ENCODE measurements at places on chromosomes 3 and 15.

DNA sequence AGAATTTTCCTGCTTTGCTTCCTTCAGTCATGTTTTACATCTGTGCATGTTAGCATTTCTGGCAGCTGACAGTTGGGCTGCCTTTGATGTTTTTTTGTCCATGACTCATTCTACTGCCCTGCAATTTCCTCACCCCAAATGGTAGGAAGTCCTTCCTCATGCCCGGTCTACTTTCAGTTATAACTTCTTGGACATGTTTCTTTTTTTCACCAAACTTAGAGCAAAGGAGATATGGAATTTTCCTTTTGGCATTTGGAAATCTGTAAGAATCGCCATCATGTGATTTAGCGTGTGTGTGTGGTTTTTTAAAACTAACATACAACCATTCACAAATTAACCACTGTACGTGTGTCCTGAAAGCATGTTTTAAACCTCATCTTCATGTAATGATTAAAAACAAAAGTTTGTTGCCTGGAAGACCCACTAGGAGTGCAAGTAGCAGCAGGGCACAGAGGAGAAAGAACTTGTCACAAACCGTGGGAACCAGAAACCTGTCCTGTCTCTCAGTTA lies 430.7 kb upstream of the CFAP20DC start:
- DNase-seq = peak; percentile 35

DNA sequence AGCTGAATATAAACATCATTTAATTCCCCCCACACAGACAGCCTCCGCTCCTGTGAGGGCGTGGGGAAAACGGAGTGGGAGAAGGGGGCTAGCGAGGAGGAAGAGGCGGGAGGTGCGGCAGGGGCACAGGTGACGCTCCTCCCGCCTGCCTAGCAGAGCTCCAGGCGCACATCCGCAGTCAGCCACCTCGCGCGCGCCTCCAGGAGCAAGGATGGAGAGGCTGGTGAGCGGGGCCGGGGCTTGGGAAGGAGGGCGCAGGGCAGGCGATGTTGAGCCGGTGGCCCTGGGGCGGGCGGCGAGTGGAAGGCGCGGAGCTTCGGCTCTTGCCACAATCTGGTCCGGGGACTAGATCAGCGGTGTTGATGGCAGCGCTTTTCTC lies at the start of gene CD200:
Gene CD200 (plus strand): TSS at position 155 of the 379 bp plus-strand sequence. CDS start 57 bp downstream, at position 212.
- DNase-seq = no peak

GRCh38 chr15:87193481-87193880 lies 1063.1 kb downstream of the NTRK3 start:
- no peak for DNase-seq

DNA sequence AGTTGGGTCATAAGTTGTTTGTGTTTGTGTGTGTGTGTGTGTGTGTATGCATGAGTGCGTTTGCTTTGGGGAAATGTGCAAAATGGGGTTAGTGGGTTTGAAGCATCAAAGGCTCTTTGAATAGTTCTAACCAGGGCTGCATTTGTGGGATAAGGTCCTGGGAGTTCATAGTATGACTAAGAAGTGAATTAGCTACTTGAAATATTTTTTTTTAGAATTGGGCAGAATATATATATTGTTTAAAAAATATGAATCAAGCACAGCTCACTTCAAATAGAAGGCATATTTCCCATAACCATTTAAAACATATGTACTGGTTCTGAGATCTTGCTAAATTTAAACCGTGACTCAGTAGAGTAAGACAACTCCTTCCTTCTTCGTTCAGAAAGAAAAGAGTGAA lies 43.1 kb downstream of the IGF2BP2 start:
- peak; percentile 80 for DNase-seq

DNA sequence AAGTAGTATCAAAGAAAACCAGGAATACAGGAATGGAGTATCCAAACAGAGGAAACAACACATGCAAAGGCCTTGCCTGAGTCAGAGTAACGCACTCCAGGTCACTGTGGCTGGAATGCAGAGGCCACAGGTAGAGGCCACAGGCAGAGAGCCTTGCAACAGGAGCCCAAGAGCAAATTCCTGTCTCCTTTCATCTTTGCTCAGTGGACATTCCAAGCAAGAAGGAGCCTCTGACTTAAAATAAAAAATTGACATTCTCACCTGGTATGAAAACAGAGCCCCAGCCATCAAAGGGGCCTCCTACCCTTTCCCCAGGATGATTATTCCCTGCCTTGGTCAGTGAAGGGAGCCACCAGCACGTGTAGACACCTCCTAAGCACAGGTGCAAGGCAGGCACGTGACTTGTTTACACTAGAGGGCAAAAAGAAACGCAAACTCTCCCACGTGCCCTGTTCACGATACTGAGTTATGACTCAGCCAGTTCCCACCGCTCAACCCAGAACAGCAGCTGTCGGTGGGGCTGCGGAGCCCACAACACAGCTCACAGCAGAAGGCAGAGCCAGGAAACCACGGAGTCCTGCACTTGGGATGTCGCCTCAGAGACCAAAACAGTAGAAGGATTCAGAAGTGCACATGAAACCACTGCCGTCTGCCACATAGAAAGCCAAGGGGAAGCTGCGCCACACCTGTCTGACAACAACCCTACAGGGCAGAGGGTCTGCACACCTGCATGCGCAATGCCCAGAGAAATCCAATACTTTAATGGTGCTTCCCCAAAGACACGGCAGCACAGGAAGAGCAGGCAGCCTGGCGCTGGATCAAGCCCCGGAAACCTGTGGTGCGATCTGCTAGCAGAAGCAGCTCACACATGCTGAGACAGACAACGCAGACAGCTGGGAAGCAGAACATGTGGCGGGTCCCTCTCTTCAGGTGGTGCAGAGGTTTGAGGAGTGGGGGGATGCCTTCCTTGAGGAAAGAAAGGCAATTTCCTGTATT lies 52.1 kb downstream of the ITGB5 start:
- no peak for DNase-seq

GRCh38 chr15:58597943-58598828 lies 151.3 kb downstream of the ADAM10 start:
- DNase-seq = no peak

DNA sequence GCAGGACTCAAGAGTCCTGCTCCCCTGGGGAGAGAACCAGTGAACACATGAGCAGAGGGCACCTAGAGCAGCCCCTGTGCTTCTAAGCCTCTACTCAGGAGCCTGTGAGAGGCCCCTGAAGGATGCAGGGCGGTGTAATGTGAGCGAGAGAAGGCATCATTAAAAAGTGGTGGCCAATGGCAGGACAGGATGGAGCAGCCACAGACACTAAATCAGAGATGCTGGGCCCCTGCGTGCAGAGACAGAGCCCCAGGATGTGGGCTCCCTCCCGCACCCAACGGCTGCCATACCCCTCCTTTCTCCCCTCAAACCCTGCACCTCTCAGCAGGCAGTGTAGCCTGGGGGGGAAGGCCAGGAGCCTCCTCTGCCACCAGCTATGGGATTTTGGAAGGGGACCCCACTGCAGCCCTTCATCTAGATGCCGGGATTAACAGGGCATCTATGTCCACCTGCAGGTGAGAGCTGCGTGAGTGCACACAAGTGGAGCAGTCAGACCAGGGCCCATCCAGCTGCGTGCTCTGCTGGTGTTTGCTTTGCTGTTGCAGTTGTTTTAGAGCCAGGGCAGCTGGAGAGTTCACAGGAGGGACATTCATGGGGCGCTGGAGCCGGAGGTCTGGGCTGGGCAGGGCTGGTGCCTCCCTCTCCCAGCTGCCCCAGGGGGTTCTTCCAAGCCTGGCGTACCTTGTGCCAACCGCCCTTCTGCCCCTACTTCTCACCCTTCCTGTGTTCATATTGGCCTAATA lies 5.1 kb upstream of the IQSEC1 start:
- DNase-seq = no peak

DNA sequence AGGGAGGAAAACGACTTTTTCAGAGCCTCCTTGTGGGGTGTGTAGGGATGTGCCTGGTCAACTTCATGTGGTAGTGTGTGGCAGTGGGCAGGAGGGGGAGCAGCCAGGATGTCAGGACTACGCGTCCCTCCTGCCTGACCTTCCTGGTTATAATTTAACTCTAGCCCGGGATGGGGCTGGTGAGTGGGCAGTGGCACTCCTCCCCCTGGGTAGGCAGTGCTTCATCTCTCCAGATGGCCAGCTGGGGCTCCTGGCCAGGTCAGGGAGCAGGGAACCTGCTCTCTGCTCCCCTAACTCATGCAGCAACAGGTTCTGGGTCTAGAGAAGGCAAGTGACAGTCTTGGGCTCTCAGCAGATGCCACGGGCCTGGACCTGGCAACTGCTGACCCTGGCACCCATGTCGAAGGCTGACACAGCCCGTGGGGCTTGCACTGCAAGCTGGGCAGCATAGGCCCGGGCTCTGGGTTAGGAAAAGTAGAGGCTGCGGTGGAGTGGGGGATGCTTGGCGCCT lies 2.6 kb downstream of the ITIH4 start:
- DNase-seq = no peak

DNA sequence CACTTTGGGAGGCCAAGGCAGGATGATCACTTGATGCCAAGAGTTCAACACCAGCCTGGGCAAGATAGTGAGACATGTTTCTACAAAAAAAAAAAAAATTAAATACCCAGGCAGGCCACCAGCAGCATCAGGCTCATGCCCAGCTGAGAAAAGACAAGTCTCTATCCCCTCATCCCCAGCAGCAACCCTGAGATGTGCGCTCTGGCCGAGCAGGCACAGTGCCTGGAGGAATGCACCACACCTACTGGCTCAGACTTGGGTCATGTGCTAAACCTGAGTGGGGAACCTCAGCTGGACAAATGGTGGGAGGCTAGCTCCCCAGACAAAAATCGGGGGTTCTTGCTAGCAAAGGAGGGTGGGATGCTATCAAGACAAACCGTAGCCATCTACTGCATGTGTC lies 10.2 kb upstream of the CCDC174 start:
- DNase-seq = no peak

- DNase-seq = no peak
These were observed 449.9 kb downstream of the PDCD6IP start for GRCh38 chr3:34248352-34248751.

DNA sequence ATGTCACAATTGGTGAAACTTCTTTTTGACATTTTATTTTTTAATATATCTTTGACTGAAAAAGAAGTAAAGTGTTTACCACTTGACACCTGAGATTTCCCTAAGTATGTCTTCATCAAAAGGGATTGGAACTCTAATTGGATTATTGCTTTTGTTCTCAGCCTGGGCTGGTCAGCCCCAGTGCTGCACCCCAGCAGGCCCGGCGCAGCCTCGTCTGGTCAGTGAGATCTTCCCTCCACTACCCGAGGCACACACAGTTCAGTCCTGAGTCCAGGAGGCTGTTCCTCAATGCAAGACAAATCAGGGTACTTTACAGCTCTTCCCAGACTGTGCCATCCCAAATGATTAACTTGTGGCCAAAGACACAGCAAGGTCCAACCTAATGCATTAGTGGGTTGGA lies 146.9 kb upstream of the SEMA6D start:
- no peak for DNase-seq

DNA sequence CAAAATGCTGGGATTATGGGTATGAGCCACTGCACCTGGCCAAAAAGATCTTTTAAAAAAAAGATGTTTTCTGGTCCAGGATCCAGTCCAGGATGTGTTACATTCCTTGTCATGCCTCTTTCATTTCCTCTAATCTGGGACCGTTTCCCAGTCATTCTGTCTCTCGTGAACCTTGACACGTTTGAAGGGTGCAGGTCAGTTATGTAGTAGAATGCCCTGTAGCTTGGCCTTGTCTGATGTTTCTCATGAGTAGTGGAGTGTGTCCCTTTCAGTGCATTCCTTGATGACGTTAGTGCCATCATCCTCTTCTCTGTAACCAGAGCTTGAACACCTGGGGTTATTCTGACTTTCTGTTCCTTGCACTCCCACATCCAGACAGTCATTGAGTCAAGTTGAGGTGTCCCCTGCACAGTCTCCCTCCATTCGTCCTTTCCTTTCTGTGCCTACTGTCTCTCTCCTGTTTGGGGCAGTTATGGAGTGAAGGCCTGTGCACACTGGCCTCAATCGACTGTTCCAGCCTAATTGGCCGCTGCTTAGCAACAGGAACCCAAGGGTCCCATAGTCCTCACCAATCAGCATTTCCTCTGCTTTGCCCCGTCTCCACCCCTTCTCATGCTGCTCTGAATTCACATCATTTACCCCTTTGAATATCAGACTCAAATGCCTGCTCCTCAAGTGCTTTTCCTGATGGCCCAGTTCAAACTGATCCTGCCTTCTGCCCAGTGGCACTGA lies 5.5 kb downstream of the FAM81A start:
- DNase-seq = no peak

- no peak for DNase-seq
These were observed 31.6 kb downstream of the ANP32A start for GRCh38 chr15:68789091-68789490.

GRCh38 chr15:55549305-55549704 lies 38.8 kb downstream of the PYGO1 start:
- no peak for DNase-seq

GRCh38 chr15:101138913-101139880 lies 112.7 kb downstream of the CHSY1 start:
- no peak for DNase-seq

DNA sequence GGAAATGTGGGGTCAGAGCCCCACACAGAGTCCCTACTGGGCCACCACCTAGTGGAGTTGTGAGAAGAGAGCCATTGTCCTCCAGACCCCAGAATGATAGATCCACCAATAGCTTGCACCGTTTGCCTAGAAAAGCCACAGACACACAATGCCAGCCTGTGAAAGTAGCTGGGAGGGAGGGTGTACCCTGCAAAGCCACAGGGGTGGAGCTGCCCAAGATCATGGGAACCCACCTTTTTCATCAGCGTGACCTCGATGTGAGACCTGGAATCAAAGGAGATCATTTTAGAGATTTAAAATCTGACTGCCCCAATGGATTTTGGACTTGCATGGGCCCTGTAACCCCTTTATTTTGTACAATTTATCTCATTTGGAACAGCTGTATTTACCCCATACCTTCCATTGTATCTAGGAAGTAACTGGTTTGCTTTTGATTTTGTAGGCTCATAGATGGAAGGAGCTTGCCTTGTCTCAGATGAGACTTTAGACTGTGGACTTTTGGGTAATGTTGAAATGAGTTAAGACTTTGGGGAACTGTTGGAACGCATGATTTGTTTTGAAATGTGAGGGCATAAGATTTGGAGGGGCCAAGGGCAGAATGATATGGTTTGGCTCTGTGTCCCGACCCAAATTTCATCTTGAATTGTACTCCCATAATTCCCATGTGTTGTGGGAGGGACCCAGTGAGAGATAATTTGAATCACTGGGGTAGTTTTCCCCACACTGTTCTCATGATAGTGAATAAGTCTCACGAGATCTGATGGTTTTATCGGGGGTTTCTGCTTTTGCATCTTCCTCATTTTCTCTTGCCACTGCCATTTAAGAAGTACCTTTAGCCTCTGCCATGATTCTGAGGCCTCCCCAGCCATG lies 49.0 kb downstream of the CD200 start:
- no peak for DNase-seq

DNA sequence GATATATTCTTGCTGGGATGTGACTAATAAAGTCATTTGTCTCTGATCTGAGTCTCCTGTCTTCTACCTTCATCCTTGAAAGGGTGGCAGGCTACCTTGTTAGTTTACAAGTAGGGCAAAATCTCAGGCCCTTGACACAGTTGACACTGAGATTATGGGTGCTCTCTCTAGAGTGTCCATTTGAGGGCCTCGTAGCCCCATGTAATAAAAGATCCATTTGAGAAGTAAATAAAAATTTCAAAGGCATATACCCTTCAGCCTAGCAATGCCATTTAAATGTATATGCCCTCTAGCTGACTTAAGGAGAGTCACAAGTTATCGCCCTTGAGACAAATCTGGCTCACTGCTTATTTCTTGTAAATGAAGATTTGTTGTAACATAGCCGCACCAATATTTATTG lies 98.6 kb downstream of the TCF12 start:
- no peak for DNase-seq

All from fibroblast of skin of left biceps (primary cell).